ENCODE measurements at places on chromosomes 16 and 17.

DNA sequence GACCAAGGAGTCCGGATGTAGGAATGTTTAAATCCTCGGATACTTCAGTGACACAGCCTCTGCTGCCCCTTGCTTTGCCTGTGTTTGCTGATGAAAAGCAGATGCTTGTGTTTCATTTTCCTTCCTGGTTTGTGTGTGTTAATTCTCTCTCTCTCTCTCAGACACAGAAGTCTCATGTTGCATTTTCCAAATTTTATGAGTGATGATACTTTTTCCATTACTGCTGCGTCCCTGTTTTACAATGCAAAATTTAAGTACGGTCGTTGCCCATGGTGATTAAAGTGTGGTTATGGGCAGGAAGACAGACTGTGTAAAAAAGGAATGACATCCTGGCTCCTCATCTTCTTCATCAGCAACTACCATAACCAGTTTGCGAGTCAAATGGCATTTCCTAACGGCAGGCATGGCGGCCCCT, 5.7 kb downstream of the RMI2 start:
- no peak for DNase-seq

DNA sequence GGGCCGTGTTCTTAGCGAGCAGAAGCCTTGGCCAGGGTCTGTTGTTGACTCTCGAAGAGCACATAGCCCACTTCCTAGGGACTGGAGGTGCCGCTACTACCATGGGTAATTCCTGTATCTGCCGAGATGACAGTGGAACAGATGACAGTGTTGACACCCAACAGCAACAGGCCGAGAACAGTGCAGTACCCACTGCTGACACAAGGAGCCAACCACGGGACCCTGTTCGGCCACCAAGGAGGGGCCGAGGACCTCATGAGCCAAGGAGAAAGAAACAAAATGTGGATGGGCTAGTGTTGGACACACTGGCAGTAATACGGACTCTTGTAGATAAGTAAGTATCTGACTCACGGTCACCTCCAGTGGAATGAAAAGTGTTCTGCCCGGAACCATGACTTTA, 18.5 kb downstream of the RSPRY1 start:
- no peak for DNase-seq

GRCh38 chr16:3476409-3476808, 18.9 kb downstream of the C16orf90 start:
- DNase-seq, result no peak

- DNase-seq, result no peak
Measured at GRCh38 chr17:17966399-17966798, 5.8 kb downstream of the TOM1L2 start.

DNA sequence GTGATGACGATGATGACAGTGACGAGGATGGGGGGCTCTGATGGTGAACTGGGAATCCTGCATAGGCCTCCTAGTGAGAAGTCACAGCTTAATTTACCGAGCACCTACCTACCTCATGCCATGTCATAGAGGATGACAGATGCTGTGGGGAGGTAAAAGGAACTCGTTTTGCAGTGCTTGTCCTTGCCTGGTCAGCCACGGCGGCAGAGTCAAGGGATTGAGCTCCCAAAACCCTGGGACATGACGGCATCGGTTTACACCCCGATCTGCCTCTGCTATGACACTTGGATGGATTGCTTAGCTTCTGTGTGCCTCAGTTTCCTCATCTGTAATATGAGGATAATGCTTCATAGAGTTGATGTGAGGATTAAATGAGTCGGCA, 103.2 kb downstream of the NTN1 start:
- no peak for DNase-seq

DNA sequence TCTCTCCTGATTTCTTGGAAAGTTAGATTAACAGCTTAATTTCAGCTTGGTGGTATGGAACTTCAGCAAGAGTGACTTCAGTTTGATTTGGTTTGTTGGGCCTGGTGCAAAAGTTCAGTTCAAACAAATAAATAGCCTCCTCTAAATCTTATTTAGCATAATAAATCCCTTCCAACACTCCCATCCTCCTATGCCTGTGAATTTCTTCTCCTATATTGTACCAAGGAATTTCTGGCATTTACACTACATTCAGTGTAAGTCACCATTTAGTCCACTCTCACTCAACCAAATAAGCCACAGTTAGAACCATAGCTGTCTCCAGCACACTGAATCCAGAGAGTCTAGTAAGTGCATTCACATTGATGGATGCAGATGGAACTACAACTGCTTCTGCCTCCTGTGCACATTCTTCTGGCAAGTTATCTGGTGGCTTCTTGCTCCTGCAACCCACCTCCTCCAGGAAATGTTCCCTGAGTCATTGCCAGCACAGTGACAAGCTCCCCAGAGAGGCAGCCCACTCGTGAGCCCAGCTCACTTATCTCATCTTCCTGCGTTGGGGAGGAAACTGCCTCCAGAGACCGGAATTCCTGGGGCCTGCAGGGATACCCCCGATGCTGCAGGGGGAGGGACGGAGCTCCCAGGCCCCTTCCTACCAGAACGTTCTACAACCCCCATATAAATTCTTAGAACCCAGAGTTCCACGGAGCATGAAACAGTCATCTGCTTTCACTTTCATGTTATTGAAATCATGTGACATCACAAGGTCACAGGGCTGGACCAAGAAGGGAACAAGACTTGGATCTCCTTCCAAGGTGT, 318.3 kb downstream of the PHKB start:
- no peak for DNase-seq

DNA sequence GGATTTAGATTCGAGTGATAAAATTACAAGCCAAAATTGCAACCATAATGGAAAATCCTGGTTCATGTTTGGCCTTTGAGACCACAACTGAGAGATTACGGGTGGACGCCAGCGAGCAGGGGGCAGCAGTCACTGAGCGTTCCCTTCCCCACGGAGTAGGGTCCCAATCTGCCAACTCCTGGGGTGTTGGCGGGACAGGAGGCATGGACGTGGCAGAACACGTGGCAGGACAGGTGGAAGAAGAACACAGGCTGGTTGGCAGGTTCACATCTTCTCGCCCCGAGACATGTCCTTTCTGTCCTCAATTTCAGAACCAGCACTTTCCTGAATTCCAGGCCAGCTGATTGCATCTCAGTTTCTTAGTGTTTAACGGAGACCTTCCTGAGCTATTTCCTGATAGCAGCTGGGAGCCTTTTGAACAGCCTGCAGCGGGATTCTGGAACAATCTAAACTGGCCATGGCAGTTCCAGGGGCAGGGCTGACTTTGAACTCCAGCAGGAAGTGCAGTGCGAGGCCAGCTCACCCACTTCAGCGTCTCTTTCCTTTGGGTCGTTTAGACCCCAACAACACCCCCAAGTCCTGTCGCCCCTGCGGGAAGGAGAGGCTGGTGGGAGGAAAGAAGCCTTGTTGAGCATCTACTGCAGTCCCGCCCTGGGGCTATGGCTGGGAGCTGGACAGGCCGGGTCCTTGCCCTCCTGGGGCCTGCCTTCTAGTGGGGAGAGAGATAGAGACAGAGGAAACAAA, 159.1 kb upstream of the FOXF1 start:
- no peak for DNase-seq

DNA sequence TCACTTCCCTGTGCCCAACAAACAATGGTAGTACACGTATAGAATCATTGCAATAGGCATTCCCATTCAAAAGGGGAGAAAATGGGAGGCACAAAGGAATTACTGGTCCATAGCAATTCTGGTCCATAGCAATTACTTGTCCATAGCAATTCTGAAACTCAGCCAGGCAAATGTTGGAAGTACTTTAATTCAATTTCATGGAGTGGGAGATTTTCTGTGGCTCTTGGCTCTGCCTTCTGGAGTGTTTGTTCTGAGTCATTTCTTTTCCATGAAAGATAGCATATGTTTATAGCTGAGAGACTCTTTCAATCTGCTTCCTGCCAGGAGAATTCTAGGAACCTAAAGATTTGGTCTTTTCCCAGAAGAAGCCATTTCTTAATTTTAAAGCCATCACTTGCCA, 182.8 kb upstream of the ELAC2 start:
- no peak for DNase-seq

DNA sequence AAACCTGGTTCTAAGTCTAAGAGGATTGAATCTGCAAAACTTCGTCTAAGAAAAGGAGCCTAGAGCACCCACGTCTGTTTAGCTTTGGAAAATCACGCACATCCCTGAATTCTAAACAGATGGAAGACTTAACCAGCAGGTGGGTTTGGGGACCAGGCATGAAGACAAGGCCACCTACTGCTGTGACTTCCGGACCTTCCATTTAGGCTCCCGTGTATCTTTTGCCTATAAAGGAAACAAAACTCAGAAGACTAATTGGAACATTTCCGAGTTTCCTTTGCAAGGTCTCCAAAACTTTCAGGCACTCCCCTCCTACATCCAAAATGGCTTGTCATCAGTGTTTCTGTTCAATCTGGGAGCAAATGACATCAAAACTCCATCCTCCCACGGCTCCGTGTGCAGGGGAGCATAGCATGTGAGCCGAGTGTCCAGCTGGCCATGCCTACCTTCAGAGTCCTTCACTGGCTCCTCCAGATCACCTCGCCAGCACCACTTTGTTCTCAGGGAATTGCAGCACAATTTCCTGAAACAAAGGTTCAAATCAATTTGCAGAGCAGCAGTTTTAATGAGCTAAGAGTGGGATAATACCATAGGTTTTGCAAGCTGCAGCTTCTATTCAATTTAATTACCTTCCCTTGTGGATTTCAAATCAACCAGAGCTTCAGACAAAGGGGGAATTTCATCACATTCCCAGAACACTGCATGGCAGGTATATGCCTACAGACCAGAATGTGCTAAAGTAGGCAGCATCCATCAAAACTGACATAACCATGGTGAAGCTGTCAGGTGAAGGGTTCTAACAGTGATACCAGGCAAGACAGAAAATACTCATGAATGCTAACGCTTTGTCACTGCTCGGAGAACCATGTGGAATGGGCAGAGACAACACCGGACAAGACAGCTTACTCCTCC, 23.5 kb downstream of the CACNG1 start:
- DNase-seq, result no peak

- no peak for DNase-seq
Measured at GRCh38 chr17:45246338-45246737, 15.6 kb downstream of the SPATA32 start.

- no peak for DNase-seq
Measured at GRCh38 chr17:10815319-10815718, 11.4 kb upstream of the TMEM238L start.

GRCh38 chr17:59561042-59561441, 4.4 kb upstream of the DHX40 start:
- no peak for DNase-seq

- DNase-seq, result peak; percentile 87
Measured at GRCh38 chr16:30005341-30006094, 5.3 kb downstream of the DOC2A start.

GRCh38 chr16:81473558-81473957, 28.9 kb downstream of the CMIP start:
- DNase-seq, result no peak

DNA sequence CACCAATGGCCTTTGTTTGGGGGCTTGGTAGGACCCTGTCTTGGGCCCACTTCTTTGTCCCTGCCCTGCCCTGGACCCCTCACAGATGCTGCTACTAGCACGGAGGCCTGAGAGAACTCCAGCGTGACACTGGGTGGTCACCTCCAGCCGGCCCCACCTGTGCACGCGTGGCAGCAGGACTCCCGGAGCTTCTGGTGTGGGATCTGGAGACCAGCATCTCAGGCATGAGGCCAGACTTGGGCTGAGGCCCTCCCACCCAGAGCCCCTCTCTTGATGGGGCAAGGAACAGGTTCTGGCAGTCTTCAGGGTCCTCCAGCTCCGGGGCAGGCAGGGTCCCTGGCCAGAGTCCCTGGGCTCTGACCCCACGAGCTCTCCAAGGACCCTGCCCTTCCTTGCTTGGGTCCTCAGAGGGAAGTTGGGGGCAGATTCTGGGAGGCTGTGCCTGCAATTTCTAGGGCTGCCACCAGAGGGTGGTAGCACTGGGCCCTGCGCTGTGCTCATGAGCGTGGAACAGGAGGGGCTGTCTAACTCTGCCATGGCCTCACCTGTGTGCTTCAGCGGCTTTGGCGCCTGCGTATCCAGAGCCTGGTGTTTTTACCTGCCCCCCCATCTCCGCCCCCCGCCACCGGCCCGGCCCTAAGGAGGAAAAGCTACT, 3.1 kb upstream of the BAIAP3 start:
- no peak for DNase-seq

- DNase-seq, result peak; percentile 30
Measured at GRCh38 chr17:8629371-8630226, 926 bp downstream of the MYH10 start.

DNA sequence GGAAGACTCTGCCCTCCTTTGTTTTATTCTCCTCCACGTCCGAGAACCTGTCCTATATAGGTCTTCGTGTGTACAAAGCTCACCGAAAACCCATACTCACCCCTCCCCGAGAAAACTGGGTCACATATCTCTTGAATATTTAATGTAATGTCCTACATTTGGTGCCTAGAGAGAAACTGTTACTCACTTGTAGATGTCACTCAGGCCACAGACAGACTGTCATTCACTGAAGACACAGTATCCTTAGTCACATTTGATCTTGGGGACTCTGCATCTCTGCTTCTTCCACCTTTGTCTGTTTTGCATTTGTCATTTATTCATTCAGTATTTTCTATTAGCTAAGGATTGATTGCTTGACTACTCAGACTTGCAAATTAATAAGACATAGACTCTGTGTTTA, 131.8 kb upstream of the TBX2 start:
- DNase-seq, result no peak

DNA sequence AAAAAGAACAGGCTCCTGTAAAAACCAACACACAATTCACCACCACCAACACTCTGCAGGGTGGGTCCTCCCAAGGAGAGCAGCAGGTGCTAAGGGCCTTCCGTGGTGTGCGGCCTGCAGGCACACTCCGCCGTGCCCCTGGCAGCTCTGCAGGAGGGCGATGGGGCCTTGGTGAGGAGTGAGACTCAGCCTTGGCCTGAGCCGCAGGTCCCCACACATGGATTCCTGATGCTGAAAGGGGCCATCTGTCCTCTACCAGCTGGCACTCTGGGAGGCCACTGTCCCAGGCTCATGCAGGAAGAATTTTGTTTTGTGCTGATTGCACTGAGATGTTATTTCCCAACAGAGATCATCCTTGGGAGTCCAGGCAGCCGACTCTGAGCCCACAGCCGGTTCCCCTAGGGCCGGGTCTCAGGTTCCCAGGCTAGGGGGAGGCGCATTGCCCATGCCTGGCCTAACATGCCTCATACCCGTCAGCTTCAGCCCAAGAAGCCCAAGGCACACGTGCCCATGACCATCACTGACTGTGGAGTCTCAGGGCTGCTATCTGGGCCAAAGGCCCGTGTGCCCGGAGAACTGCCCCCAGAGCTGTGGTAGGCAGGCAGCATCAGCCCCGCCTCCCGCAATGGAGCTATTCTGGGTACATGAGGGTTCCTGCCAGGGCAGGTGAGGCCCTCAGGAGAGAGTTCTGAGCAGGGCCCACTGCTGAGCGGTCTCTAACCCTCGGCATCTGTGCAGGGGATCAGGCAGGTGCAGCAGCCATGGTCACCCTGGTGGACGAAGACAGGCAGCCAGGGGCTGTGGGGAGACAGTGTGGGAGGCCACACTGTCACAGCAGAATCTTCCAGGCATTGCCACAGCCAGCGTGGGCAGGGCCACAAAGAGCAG, 97.9 kb upstream of the ZNF469 start:
- no peak for DNase-seq

DNA sequence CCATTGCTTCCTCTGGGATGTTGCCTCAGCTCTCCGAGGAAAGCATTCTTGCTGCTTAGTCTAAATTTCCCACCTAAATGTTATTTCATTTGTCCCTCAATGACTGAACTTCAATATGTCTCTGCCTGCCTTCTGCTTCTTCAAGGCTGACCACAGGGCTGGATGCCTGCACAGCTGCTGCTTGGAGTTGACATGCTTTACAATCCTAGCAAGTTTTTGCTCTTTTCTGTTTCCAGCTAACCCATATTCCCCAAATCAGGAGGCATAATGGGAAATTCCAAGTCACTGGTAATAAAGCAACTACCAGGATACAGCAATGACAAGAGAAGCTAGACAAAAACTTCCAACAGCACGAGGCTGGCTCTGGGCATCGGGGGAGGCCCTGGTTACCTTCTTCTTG, 48.9 kb downstream of the GTF3C1 start:
- no peak for DNase-seq
